IMR-90 (cell line): ENCODE measurements at places on chromosomes 16 and 17.
A peak's percentile ranks its signal among the peaks of the same experiment; 100 is the strongest.

GRCh38 chr16:22386976-22387375, 12.6 kb upstream of the CDR2 start:
- peak; percentile 95 for DNase-seq

- DNase-seq = no peak
These were observed 641 bp downstream of the KRTAP9-1 start for GRCh38 chr17:41190328-41190727.

DNA sequence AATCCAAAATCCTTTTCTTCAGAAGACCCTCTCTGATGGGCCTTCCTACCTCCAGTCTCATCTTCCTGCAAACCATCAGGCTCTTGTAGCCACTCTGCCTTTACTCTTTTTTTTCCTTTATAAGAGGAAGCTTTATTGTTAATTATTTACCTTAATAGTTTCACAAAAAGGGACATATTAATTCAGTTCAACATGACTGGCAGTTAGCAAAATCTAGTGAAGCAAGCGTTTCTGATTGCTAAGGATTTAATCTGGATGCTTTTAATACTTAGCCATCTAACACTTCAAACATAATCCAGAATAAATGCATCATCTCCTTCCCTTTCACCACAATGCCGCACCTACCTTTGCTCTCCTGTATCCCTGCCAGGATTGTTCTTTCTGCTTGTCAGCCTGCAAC, 62.0 kb downstream of the SPACA3 start:
- no peak for DNase-seq

GRCh38 chr16:27665881-27666280, 115.9 kb downstream of the KATNIP start:
- DNase-seq = peak; percentile 37

DNA sequence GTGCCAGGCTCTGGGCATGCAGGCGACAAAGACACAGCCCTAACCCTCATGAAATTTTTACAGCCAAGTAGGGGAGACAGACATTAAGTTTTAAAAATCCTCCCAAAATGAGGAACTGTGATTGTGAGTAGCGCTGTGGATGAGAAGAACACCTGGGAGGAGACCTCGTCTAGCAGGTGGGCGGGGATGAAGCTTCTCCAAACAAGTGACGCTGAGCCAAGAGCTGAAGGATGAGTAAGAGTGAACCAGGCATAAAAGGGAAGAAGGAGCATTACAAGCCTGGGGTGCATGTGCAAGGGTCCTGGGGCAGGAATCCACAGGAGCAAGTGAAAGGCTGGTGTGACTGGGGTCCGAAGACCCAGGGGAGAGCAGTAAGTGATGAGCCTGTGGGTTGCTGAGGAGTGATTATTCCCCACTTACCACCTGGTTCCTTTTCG, 149.4 kb upstream of the HS3ST2 start:
- DNase-seq = no peak

- DNase-seq = peak; percentile 82
These were observed 26.2 kb downstream of the ANKRD40 start for GRCh38 chr17:50681263-50682200.

GRCh38 chr16:20348365-20349185, 3.9 kb downstream of the UMOD start:
- DNase-seq = no peak

DNA sequence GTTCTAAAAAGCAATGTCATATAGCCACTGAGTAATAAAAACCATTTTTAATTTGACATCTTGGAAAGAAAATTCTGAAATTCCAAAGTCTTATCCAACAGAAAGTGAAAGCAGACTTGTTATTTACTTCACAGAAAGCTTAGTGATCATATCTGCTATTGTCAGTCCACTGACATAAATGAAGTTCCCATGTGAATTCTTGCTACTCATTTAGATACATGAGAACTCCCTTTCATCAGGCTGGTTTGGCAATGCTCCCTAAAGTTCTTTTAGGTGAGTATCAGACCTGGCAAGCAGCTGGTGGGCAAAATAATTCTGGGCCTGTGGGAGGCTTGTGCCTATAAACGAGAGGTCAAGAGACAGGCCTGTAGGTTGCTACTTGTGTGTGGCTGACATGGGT, 23.4 kb downstream of the NME2 start:
- peak; percentile 29 for DNase-seq

GRCh38 chr16:25298165-25298872, 40.7 kb upstream of the ZKSCAN2 start:
- DNase-seq = no peak

DNA sequence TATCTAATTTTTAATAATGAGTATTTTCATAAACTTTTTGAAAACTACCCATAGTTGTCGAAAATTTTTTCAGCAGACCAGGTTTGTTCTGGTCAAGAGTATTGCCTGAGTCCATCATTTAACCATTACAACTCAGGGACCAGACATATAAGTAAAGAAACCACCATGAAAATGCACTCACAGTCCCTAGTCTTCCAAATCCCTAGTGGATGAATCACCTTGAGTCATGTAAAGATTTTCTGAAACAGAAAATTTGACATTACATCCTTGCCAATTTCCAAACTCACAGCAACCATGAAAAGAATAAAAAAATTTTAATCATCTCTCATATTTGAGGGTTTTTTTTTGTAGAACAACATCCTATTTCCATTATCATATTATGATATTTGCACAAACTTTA, 1337.5 kb upstream of the CDH8 start:
- no peak for DNase-seq

DNA sequence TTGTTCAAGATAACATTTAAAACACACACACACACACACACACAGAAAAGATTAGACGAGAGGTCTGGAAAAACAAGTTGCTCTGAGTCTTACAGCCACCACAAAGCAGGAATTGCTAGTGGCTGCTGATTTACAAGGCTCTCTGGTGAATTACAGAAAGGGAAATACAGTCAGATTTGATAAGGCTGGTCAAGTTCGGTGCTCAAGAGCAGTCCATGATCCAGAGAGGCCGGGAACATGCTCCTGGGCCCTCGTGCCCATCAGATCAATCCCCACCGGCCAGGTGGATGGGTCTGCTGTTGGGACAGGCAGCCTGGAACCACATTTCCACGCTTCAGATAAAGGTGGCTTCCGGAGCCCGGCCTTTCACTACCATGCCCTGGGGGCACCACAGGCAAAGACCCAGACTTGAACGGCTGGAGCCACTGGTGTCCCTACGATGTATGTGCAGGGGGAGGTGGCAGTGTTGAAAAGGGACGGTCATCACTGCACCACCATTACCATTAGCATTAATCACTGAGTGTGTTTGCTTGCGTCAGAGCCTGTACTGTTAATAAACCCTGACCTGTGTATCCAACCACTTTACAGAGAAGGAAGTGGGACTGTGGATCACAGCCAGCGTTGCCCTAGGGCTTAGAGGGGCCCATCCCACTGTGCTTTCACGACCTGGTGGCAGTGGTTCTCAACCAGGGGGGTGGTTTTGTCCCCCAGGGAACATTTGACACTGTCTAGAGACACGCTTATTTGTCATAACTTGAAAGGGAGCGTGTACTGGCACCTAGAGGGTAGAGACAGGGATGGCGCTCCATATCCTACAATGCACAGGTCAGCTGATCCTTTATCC, 95.1 kb downstream of the XYLT1 start:
- no peak for DNase-seq

- DNase-seq = no peak
These were observed 759 bp downstream of the UBE2O start for GRCh38 chr17:76452127-76452659.

DNA sequence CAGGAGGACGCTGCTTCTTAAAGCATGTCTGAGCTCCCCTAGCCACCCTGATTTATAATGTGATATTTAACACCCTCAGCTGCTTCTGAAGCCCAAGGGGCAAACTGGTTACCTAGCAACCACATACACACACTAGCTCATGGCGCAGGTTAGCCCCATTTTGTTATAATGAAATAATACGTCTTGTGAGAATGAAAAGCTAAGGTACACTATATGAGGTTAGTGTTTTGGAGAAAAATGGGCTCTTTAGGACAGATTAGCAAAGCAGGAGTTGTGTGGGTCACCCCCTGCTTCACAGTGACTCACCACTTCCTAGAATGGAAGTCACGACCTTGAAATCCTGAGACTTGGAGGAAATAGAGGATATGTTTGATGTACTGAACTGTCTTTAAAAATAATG, 404.8 kb upstream of the HSBP1 start:
- peak; percentile 54 for DNase-seq

GRCh38 chr17:43983515-43984411, 20.7 kb upstream of the NAGS start:
- no peak for DNase-seq

GRCh38 chr17:2825253-2825970, 29.2 kb downstream of the RAP1GAP2 start:
- no peak for DNase-seq

GRCh38 chr17:51422634-51423033, 162.3 kb downstream of the UTP18 start:
- no peak for DNase-seq

DNA sequence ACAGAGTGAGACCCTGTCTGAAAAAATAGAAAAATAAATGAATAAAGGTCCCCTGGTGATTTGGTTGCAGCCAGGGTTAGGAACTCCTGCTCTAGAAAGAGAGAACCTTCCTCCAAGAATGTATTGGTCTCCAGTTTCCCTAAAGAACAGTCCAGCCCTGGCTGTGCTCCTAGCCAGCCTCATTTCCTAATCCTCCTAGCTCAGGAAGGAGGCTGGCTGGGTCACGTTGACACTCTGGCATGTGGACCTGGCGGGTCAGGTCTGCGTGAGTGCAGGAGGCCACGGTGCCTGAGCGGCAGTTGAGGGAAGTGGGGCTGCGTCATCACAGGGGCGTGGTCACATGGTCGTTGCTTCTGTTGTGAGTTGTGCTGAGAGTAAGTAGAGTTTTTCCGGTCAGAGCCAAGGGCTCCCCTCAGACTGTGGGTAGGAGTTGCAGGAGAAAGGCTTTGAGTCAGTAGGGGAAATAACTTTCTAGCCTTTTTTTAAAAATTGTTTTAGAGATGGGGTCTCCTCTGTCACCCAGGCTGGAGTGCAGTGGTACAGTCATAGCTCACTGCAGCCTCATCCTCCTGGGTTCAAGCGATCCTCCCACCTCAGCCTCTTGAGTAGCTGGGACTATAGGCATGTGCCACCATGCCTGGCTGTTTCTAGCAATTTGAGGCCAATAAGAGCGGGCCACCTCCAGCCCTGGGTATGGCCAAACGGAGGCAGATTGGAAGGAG, 194.0 kb upstream of the CIBAR2 start:
- DNase-seq = peak; percentile 87

DNA sequence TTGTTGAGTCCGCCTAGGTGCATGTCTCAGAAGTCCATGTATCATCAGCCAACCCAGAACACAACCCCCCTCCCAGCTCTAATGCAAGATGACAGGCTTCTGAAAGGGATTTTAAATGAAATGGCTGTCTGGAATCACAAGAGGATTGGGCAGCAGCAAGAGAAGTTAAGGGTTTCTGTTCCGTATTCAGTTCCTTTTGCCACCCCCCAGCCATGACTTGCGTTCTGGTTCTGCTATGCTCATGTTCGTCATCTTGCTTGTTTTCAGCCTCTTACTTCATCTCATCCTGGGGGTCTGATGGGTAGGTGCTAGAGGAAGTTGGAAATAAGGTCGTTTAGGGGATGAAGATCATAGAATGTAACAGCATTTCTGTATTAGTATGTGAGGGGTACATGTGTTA, 12.0 kb downstream of the MINK1 start:
- no peak for DNase-seq

DNA sequence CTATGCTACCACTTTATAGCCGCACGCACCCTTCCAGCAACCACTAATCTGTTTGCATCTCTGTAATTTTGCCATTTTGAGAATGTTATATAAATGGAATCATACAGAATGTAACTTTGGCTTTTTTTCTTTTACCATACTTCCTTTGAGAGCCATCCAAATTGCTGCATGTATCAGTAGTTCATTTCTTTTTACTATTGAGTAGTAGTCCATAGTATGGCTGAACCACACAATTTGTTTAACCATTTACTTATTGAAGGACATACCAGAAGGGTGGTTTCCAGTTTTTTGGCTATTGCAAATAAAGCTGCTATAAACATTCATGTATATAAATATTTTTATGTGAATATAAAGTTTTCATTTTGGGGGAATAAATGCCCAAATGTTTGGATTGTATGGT, 8.8 kb downstream of the TENT4B start:
- DNase-seq = no peak

- no peak for DNase-seq
These were observed 10.5 kb downstream of the TMIGD1 start for GRCh38 chr17:30323262-30323894.

DNA sequence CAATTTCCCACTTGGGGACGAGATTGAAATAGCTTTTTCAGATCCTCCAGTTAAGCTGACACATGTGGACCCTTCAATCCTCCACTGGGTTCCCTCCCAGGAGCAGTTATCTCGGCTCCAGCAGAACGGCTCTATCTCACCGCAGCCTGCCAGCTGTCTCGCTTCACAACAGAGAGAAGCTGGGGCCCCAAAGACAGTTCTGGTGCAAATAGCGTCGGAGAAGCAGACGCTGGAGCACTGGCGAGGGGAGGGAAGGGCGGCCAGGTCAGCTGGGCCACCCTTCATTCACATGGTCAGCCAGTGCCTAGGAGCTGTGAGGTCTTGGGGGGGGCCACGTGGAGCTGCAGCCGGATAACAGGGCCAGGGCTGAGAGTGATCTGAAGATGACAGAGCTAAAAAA, 141.3 kb upstream of the SDK2 start:
- no peak for DNase-seq

GRCh38 chr16:27720731-27721530, 171.0 kb downstream of the KATNIP start:
- DNase-seq = no peak

DNA sequence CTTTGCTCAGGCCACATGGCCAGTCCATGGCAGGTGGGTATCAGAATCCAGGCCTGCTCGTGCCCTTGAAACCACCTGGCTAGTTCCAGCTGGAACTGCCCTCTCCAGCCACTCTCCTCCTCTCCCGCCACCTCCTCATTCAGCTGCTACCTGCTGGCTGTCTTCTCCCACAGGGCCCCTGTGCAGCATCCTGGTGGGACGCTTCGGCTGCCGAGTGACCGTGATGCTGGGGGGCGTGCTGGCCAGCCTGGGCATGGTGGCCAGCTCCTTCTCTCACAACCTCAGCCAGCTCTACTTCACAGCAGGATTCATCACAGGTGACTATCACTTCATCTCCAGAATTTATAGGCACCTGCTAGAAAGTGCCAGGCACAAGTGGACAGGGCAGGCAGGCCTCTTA, 10.1 kb downstream of the SLC16A5 start:
- DNase-seq = no peak

DNA sequence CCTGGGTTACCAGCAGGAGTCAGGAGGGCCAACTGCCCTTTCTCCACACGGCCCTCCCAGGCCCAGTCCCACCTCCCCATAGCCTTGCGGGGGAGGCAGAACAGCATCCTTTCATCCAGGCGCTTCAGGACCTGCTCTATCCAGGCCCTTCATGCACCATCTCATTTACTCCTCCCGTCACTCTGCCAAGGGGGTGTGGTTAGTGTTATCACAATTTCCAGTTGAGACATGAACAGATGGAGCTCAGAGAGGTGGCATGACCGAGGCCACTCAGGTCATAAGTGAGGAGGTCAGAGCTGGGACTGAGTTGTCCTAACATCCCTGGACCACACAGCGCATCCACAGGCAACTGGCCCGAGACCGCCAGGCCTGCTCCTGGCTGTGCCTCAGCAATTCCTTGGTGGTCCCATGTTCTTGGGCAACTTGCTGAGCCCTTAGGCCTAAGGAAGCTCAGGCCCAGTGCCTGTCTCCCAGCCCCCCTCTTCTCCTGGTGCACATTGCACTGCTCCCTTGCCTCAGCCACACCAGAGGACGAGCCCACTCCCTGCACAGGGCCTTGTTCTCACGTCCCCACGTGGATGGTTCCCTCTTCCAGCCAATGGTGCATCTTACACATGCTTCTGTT, 23.8 kb downstream of the C17orf100 start:
- no peak for DNase-seq

GRCh38 chr17:44308320-44308818, at the start of gene RUNDC3A:
Gene RUNDC3A (plus strand): TSS chr17:44308601. CDS start chr17:44308833, 232 bp downstream.
- peak; percentile 69 for DNase-seq

GRCh38 chr17:79988185-79988971, 47.3 kb downstream of the TBC1D16 start:
- peak; percentile 89 for DNase-seq
